ENCODE measurements at places on chromosomes 1 and 21. TPM values are rescaled to one million over a fixed set of nuclear protein-coding genes. Genes with fewer than 3 reads are reported as not detected.
A peak's percentile ranks its signal among the peaks of the same experiment; 100 is the strongest.

SMCP gene
- total RNA-seq: not detected

PARS2 gene
- total RNA-seq: 4.0 TPM

CTPS1 gene
- total RNA-seq: 6.7 TPM

CA14 gene
- total RNA-seq: 22.8 TPM

NPPA gene
- total RNA-seq: 5.5 TPM

YBX1 gene
- 896 TPM for total RNA-seq

TDRD5 gene
- total RNA-seq: not detected

- DNase-seq: peak; percentile 55
Observed at GRCh38 chr1:55876276-55877060, 661.3 kb upstream of the USP24 start.

GRCh38 chr1:176656257-176656995, 193.5 kb downstream of the PAPPA2 start:
- DNase-seq: no peak

GRCh38 chr21:15872236-15872635, 142.5 kb downstream of the USP25 start:
- DNase-seq: no peak

GRCh38 chr1:7224081-7224534, 438.9 kb downstream of the CAMTA1 start:
- DNase-seq: no peak

- no peak for DNase-seq
Observed at GRCh38 chr1:88175631-88176226, 508.3 kb upstream of the PKN2 start.

- DNase-seq: no peak
Observed at GRCh38 chr21:31367801-31368200, 23.7 kb upstream of the TIAM1 start.

DNA sequence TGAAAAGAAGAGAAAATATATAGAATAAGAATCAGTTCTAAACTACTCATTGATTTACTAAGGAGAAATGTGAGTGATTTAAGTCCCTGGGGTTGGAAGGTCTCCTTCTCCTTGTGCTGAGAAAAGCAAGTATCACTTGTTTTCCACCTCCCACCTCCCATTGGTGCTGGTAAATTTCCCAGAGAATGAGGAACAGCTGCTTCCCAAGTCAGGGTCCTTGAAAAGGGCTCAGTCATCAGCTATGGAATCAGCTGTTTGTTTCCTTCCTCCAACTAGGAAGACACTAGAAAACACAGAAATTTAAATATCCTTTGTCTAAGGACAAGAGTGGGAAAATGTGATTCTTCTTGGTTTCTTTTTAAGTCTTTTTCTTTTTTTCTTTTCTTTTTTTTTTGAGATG, 131.3 kb upstream of the C1orf21 start:
- DNase-seq: no peak

GRCh38 chr1:233759665-233760064, 144.8 kb upstream of the SLC35F3 start:
- no peak for DNase-seq

DNA sequence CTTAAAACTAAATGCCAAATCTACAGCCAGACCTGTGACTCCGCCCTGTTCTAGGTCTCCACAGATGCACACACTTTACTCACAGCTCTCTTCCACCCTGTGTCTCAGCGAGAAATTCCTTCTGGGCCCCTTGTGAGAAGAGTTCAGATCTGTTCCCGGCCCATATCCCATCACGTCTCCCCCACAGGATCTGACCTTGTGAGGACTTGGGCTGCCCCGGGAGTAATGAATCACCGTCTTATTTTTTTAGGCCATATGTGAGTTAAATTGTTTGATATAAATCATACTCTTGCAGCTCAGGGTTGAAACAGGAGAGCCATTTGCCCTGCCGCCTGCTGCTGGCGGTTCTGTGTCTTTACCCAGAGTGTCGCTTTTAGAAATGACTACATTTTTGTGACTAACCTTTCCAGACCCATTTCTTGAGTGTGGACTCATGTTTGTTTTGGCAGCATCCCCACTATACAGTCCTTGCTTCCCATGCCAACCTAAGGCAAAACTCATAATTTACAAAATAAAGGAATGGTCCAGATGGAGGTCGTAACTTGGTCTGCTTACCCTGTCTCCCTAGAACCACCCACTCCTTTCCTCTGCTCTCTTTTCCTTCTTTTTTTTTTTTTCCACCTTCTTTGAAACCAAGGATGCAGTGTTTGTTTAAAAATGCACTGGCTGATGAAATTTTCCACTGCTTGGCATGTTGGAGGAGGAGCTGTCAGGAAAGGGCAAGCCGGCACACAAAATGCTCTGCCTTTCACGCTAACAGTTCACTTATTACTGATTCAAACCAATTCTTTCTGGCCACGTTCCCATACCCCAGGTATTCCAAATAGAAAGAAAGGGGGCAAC, 98.0 kb upstream of the C1orf105 start:
- DNase-seq: peak; percentile 45

GRCh38 chr1:27366411-27367159, at the start of gene MAP3K6:
Gene MAP3K6, minus strand, starts transcription at chr1:27366961. Its CDS starts 364 bp downstream, at chr1:27366597.
- peak; percentile 95 for DNase-seq
